ENCODE measurements at places on chromosomes 1 and 21.

DNA sequence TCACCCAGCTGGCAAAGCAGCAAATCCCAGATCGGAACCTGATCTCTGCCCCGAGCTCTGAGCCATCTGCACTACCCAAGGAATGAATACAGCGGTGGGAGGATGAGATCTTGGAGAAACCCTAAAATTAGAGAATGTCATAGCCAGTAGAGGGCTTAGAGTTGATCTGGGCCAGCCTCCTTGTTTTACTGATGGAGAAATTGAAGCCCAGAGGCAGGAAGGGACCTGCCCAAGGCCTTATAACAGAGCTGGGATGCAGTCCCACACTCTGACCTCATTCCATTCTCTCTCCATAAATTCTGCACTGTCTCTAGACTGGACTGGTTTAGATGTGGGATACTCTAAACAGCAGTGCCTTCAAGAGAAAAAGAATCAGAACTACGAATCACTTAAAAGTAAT, 4.8 kb upstream of the SFN start:
- no peak for DNase-seq

- no peak for DNase-seq
These were observed 7.1 kb upstream of the ANKRD65 start for GRCh38 chr1:1428174-1428573.

GRCh38 chr21:43283136-43283924, 114.5 kb downstream of the CRYAA start:
- no peak for DNase-seq

- no peak for DNase-seq
These were observed 43.5 kb downstream of the PRKAA2 start for GRCh38 chr1:56688522-56689026.

- DNase-seq = no peak
These were observed 55.9 kb upstream of the PROX1 start for GRCh38 chr1:213931836-213932235.

GRCh38 chr1:18458133-18459092, 22.3 kb upstream of the KLHDC7A start:
- DNase-seq = no peak

GRCh38 chr21:29441651-29442050, 142.9 kb downstream of the BACH1 start:
- no peak for DNase-seq
